GM12891 (cell line): ENCODE measurements at places on chromosomes 13 and 19.
A peak's percentile ranks its signal among the peaks of the same experiment; 100 is the strongest.

DNA sequence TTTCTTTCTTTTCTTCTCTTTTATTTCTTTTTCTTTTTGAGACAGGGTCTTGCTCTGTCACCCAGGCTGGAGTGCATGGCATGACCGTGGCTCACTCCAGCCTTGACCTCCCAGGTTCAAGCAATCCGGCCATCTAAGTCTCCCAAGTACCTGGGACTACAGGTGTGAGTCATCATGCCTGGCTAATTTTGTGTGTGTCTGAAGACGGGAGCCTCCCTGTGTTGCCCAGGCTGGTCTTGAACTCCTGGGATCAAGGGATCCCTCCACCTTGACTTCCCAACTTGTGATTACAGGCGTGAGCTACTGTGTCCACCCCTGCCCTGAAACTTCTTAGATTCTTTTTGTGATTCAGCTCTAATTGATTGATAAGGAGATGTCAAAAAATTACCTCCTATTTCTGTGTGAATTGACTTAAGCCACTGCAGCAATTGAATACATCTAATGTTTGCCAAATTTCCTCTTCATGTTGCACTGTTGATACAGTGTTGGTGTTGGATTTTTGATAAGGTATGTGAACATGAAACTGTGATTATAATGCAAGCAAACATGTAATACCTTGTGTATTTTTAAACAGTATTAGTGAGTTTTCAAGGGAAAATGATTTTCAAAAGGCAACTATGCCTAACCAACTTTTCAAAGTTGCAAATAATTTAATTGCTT lies 22.6 kb downstream of the KLF5 start:
- no peak for DNase-seq

GRCh38 chr13:99953138-99953755 lies 18.3 kb downstream of the ZIC5 start:
- no peak for DNase-seq

DNA sequence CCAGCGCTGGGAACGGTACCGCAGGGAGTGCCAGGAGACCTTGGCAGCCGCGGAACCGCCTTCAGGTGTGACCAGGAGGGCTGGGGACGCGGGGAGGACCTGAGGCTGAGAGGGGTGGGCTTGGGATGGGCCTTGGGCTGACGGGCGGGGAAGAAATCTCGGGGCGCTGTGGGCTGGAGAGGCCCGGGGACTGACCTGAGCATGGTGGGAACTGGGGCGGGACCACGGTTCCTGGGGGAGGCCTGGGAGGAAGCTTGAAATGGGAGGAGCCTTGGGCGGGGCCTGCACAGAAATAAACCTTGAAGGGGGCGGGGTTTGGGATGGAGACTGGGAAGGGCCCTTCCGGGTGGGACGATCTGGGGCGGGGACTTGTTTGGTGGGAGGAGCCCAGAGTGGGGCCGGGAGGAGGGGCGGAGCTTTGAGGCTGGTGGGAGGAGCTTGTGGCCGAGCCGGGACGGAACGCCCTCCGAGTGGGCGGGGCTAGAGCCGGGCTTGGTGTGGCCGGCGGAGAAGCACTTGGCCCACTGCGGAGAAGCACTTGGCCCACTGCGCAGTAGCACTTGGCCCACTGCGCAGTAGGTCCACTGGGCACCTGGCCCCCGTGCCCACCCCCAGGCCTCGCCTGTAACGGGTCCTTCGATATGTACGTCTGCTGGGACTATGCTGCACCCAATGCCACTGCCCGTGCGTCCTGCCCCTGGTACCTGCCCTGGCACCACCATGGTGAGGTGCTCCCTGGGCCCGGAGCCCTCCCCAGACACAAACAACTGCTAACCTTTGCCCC lies 2.8 kb downstream of the GIPR start:
- DNase-seq = peak; percentile 91

DNA sequence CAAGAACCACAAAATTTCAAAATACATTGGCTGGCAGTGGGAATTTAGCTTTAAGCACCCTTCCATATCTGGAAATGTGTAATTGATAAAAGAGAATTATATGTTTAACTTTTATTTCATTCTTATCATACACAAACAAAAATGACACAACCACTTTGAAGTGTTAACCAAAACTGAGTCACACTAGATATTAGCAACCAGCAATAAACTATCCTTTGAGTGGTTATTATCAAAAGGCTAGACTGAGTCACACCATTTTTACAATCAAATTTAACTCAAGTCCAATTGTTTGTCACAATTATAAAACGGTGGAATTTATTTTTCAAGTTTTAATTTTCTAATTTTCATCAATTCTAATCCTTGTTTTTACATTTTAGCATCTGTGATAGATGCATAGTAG lies 121.7 kb downstream of the LIG4 start:
- no peak for DNase-seq

GRCh38 chr19:56842412-56842811 lies 1.9 kb upstream of the PEG3 start:
- no peak for DNase-seq

- DNase-seq = no peak
These were observed 266.8 kb downstream of the LHFPL6 start for GRCh38 chr13:39336207-39336606.

- no peak for DNase-seq
These were observed 4.7 kb upstream of the UBE2M start for GRCh38 chr19:58563034-58563573.

DNA sequence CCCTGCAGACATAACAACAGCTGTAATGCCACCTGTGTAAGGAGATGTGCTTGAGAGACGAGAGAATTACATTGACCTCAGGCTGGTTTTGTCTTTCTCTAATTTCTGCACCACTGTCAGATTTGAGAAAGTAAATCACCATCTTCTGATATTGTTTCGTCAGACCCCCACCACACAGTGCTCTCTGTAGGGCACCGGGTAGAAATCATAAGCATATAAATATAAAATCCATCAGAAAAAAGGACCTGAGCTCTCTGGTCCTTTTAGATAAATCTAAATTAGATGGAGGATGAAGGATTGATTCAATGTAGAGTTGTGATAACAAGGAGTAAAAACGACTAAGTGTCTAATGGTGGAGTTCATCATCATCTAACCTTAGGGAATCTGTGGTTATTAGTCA lies 1981.0 kb upstream of the PRR20A start:
- DNase-seq = no peak

DNA sequence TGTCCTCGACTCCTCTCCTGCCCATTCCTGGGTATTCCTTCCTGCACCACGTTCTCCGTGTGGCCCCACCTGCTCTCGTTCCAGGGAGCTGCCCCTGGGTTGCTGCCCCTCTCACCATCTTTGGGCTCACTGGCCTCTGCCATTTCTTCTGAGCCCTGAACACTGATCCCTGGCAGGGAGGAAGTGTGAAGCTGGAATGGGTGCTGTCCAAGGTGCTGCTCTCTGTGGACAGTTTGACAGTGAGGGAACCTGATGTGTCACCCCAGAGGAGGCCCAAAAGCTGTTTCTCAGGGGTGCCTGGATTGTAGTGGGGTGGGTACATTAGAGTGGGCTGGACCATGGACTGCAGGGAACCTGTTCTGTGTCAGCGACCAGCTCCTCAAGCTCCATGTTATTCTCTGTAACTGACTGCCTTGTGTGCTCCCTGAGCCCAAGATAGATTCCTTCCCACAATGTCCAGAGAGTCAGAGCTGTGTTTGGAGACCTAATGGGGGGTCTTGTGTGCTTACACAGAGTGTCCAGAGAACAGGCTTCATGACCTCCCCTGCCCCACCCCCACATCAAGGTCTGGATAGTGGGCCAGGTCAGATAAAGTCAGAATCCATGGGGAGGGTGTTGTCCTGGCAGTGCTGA lies 7.2 kb upstream of the CEACAM8 start:
- no peak for DNase-seq

DNA sequence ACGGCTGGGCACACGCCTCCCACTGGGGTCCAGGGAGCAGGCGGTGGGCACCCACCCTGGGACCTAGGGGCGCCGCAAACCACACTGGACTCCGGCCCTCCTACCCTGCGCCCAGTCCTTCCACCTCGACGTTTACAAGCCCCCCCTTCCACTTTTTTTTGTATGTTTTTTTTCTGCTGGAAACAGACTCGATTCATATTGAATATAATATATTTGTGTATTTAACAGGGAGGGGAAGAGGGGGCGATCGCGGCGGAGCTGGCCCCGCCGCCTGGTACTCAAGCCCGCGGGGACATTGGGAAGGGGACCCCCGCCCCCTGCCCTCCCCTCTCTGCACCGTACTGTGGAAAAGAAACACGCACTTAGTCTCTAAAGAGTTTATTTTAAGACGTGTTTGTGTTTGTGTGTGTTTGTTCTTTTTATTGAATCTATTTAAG lies 1.6 kb downstream of the JUNB start:
- no peak for DNase-seq

DNA sequence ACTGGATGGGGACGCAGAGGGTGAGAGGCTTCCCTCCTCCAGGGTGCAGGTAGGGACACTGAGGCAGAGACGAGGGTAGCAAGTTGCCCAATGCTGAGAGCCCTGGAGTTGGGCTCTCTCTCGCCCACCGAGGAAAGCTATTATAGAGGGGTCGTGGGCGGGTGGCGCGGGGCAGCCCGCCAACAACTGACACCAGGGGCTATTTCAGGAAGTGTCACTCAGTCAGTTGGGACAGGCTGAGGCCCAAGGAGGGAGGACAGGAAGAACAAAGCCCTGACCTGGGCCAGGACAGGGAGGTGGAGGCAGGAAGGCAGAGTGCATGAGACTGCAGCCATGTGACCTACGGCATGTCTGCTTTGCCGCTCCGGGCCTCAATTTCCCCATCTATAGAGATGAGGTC lies 29.9 kb downstream of the TINCR start:
- DNase-seq = no peak

DNA sequence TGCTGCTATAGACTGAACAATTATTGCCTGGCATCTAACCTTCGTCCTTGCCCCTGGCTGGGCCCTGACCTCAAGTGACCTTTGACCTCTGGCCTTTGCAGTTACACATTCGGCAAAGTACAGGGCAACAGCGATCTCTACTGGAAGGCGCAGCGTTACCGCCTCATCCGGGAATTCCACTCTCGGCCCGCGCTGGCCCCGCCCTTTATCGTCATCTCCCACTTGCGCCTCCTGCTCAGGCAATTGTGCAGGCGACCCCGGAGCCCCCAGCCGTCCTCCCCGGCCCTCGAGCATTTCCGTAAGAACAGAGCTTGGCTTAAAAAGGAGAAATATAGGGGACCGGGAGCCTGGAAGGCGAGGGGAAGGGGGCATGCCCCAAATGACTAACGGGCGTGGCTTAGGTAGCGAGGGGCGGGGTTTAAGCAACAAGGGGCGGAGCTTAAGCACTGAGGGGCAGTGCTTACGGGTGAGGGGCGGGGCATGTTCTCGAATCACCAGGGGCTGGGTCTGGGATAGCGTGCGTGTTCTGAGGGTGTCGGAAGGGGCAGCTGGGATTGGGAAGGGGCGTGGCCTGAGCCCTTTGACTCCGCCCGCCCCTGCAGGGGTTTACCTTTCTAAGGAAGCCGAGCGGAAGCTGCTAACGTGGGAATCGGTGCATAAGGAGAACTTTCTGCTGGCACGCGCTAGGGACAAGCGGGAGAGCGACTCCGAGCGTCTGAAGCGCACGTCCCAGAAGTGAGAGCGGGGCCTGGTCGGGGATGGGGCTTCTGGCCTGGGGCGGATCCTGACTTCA lies 52.7 kb downstream of the TRPM4 start:
- DNase-seq = no peak

DNA sequence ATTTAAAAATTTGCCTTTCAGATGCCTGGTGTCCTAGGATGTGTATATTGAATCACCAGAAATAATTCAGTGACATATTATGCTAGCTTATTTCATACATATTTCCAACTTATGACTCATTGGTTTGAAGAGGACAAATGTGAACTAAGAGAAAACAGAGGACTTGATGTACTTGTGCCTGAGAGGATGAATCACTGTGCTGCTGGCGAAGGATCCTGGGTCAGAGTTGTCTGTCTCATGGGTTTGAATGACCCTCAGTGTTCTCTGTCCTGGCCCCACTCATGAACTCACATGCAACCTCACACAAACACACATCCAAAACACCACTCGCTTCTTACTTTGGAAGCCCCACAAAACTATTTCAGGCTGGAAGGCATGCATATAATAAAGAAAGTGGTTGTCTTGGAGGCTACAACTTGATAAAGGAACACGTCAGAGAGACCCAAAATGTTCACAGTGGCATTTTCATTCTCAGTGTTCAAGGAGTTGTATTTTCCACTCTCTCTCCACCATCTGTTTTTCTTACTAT lies 129.0 kb upstream of the SPRY2 start:
- DNase-seq = no peak

GRCh38 chr13:28819735-28820098 lies 422 bp upstream of the MTUS2 start:
- DNase-seq = peak; percentile 79
